ENCODE measurements at places on chromosomes 11 and 22.

DNA sequence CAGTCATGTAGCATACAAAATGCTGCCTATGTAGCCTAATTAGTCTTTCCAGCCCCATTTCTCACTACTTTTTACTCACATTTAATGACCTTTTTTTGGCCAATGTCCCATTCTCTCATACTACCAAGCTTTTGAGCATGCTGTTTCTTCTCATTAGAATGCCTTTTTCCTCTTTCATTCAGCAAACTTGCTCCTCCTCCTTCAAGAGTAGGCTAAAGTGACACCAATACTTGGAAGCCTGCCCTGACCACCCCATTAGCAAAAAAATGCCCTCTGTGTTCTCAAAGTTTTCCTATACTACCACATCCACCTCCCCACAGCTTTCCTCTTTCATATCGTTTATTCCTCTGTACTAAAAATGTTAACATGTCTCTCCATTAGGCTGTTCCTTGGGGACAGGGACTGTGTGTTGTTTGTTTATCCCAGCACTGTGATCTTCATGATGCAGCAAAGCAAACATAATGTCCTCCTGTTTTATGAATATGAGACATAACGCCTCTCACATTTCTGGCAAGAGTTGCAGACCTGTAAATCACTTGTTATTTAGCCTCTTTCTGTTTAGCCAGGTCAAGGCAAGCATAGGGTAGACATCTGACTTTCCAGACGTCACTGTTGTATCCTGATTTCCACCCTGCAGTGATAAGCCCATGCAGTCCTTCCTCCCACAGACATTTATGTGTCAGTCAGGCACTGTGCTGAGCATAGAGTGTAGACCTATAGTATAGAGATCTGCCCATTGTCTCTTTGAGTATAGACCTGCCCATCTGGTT lies 62.0 kb upstream of the UCP3 start:
- DNase-seq = no peak

- DNase-seq = no peak
Observed at GRCh38 chr11:120057595-120058581, 80.0 kb downstream of the TRIM29 start.

DNA sequence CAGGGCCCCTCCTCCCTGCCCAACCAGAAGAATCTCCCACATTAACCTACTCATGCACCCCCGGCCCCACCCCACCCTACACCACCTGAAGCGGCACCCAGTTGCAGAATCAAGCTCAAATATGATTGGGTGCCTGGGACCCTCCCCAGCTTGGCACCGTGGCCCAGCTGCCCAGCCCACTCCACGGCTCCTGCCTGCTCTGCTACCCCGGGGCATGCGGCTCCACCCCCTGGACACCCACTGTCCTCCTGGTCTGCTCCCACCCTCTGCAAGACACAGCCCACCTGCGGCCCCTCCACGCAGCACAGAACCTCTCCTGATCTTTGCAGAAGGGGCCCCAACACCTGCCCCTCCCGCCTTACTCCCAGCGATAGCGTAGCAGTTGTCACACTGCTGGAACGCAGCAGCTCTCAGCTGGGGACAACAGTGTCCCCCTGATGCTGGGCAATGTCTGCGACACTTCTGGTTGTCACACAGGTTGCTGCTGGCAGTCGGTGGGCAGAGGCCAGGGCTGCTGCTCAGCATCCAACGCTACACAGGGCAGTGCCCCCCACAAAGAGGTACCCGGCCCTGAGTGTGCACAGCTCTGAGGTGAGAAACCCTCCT lies 32.0 kb upstream of the TESMIN start:
- DNase-seq = no peak

DNA sequence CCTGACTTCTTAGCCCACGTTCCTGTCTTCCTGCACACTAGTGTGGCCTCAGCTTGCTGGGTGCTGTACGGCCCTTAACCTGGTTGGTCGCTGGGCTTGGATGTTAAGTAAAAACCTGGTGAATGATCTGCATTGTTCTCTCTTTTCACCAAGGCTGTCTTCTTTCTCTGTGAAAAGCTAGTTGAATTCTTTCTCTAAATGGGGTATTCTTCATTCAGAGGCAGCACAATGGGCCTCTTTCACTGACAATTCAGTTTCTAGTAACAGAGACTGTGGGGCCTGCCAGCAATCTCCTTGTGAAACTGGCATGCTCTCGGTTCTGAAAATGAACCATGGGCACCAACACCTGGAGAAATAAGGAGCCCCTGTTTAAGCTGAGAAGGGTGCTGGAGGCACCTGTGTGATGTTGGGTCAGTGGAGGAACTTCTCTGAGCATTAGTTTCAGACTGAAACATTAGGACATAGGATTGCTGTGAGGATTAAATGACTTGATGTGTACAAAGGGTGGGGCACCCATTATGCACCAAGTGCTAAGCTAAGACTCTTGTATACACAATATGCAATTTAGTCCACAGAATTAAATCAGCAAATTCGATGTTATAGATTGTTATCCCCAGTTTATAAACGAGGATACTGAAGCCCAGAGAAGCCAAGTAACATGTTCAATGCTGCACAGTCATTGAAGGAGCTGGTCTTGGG lies 33.1 kb upstream of the ELF5 start:
- no peak for DNase-seq

DNA sequence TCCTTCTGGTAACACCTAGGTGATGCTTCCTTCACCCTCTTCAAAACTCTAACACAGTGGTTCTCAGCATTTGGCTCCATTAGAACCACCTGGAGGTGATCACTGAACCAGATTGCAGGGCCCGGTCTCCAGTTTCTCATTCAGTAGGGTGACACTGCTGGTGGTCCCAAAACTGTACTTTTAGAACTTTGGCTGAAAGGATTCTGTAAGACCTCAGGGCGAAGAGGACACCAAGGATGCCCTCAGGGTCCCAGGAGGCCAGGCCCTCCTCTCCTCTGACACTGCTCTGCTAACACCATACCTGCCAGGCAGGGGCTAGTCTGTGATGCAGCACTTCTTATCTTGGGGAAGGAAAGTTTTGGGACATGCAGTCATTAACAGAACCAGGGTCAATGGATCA lies 9.0 kb downstream of the VSTM5 start:
- DNase-seq = no peak

GRCh38 chr22:38755155-38755910 lies 465 bp downstream of the SUN2 start:
- peak; percentile 45 for DNase-seq

- DNase-seq = no peak
Observed at GRCh38 chr11:86219311-86220193, 25.0 kb upstream of the EED start.

DNA sequence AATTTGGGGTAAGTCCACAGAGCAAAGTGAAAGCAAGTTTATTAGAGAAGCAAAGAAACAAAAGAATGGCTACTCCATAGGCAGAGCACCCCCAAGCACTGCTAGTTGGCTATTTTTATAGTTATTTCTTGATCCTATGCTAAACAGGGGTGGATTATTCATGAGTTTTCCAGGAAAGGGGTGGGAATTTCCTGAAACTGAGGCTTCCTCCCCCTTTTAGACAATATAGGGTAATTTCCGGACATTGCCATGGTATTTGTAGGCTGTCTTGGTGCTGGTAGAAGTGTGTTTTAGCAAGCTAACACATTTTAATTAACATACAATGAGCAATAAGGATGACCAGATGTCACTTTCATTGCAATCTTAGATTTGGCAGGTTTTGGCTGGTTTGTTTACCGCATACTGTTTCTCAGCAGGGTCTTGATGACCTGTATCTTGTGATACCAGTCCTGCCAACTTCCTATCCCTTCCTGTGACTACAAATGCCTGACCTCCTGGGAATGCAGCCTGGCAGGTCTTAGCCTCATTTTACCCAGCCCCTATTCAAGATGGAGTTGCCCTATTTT lies 937 bp upstream of the C1QTNF6 start:
- DNase-seq = no peak

DNA sequence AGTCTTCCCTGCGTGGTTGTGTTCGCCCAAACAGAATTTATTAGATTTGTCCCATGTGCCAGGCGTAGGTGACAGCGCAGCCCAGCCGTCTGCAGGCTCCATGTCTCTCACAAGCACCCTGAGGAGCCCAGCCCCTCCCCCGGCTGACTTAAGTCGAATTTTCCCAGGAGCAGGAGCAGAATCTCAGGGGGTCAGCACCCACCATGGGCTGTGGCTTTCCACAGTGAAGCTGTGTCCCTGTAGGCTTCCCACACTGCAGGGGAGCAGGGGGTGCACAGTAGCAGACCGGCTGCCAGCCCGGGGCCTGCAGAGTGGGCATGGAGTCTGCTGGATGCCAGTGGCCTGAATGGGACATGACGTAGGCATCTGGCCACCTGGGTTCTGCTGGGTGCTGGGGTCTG lies 16.0 kb downstream of the PARVG start:
- no peak for DNase-seq

DNA sequence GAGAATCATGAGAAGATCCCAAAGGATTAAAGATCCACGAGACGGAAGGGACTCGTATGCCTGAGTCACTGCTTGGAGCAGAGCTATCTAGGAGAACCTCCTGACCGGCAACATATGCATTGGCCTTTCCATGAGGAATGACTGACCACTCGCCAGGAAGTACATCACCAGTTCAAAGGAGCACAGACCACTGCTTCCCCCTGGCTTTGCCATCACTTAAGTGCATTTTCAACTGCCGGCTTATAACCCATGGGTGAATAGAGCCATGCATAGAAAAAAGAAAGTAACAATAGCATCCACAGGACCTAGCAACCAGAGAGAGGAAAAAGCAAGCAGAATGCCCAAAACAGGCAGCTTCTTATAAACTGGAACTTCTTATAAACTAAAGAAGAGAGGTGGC lies 98.3 kb upstream of the ZC3H12C start:
- DNase-seq = no peak

- no peak for DNase-seq
Observed at GRCh38 chr22:23268139-23268712, 87.9 kb downstream of the BCR start.

GRCh38 chr22:22427542-22428065 lies 80.9 kb downstream of the ZNF280B start:
- DNase-seq = no peak

- DNase-seq = no peak
Observed at GRCh38 chr22:43110444-43110926, at the start of gene BIK. TSS of gene BIK (plus strand) at chr22:43110750. CDS start at chr22:43124023, 13,273 bp downstream.

- no peak for DNase-seq
Observed at GRCh38 chr22:37281646-37282384, 493 bp upstream of the CYTH4 start.

GRCh38 chr11:90774727-90775566 lies 552.1 kb upstream of the CHORDC1 start:
- no peak for DNase-seq

Data from stimulated activated CD8-positive, alpha-beta memory T cell treated with anti-CD3 and anti-CD28 coated beads, Interleukin-7, amount 100 ng/mL, for 48 hours (primary cell).